Activated CD4-positive, alpha-beta T cell treated with anti-CD3 and anti-CD28 coated beads, Interleukin-2, amount 50 U/mL, for 1 hour (primary cell): ENCODE measurements at places on chromosomes 7 and 10.
A peak's percentile ranks its signal among the peaks of the same experiment; 100 is the strongest.

DNA sequence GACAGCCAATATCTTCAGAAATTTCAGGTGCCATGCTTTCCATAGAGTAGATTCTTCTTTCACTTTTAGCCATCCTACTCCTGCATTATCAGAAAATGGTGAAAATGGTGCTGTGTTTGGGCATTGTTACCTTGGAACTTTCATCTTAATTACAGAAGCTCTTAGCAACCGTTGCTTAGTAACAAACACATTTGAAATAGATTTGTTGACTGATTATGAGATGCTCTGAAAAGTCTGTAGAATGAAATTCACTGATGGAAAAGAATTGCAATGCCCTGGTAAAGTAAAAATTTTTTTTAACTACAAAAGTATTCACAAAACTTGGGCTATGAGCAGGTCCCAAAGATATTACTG lies 249.3 kb upstream of the NEBL start:
- DNase-seq = no peak

GRCh38 chr10:34768972-34769330 lies 46.1 kb downstream of the PARD3 start:
- no peak for DNase-seq

DNA sequence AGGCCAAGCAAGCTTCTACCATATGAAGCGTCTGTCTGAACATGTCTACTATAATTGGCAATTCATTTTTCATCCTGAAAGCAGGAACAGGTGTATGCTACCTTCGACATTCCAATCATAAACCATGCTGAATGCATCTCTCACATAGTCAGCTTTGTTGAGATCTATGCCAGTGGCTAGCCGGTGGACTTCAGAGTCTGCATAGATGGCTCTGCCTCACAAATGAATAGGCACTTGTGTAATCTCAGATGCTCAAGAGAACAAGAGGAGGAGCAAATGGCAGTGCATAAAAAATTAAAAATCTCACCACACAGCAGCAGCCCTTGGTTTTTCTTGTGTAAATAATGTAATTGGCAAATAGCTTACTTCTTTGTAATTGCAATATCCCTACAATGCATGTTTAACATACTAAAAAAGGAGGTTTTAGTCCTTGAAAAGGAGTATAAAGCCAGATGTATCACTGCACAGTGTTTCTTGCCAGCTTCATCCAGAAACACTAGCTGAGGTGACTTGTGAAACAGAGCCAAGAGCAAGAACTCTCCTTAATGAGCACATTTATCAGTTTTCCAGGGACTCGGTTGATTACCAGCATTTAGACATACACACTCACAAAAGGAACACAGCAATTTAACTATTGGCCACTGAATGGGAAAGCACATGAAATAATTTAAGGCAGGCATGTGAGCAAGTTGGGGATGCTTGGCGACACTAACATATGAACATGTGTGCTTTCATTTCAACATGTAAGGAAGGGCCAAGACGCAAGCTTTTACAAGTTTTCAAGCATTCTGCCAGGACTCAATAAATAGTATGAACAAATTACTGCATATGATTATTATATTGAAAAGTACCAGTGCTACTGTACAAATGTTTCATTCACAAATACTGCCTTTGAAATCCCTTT lies 249.9 kb upstream of the PLXNA4 start:
- no peak for DNase-seq

GRCh38 chr10:75043256-75044131 lies 68.0 kb upstream of the SAMD8 start:
- DNase-seq = peak; percentile 12

DNA sequence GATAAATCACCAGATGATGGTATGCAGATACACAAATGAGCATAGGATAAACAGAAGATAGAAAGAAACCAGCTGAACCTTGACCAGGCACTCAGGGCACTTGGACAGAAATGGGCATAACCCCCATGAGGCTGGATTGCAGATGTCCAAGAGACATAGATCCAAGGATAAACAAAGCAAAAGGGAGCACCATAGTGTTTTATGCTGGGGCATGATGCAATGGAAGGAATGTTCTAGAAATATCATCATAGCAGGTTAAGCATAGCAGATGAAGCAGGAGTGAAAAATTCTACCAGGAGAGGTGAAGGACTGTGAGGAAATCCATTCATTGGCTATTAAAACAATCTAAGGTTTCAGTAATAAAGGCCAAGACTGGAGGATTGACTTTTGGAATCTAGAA lies 70.5 kb upstream of the TES start:
- DNase-seq = no peak

DNA sequence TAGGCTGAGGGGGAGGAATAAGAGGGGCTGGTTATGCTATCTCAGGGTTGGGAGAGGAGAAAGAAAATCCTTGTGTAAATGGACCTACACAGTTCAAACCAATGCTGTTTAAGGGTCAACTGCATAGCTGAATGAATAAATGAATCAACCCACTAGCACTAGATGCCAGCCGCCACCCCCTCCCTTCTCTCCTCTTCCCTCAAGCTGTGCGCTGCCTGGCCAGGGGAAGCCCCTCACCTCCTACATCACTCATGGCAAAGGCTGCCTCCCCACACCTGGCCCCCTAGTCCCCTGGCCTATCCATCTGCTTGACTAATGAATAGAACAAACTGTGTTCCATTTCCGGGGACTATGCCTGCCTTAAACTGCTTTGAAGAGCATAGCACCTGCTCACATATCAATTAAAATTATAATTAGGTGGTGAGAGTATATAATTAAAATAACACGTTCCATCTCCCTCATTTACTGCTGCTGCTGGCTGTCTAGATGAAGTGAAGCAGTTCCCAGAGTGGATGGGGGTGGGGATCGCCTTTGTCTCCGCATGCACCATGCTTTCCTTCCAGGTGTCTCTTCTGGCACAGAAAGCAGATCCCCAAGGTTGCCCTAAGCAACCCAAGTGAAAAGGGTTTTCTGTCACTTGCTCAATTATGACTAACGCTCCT lies 32.6 kb downstream of the GRID1 start:
- DNase-seq = no peak

- no peak for DNase-seq
Measured at GRCh38 chr7:47568547-47568946, 13.4 kb downstream of the TNS3 start.

DNA sequence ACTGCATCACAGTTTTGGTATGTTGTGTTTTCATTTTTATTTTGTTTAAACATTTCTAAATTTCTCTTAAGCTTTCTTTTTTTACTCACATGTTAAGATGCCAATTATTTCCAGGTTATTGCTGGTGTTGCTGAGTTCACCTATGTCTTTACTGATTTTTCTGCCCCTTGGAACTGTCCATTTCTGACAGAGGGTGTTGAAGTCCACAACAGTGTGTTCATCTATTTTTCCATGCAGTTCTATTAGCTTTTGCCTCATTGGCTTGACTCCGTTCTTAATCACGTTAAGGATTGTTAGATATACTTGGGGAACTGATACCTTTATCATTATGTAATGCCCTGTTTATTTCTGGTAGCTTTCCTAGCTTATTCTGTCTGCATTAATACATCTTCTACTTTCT lies 158.0 kb upstream of the TCERG1L start:
- no peak for DNase-seq

DNA sequence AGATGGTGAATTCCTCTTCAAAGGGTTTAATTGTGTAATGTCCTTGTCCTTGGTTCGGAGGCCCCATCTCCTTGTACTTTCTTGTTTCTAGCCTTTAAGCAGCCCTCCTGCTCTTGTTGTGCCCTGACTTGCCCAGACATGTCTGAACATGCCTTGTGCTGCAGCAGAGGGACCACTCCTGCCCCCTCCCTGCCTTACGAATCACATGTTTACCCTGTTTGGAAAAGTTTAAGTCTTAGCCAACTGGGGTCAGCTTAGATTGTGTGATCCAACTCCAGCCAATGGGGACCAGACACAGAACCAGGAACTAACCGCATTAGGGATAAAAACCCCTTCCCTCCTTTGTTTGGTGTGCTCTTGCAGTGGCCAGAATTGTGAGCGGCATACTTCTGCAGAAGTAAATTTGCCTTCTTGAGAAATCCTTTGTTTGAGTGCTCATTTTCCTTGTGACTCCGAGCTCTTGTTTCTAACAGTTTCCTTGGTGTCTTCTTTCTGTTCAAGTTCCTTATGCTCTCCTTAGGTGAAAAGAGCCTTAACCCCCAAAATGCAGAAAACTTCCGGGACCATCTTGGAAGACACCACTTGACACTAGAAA lies 29.4 kb downstream of the CLRN3 start:
- no peak for DNase-seq

DNA sequence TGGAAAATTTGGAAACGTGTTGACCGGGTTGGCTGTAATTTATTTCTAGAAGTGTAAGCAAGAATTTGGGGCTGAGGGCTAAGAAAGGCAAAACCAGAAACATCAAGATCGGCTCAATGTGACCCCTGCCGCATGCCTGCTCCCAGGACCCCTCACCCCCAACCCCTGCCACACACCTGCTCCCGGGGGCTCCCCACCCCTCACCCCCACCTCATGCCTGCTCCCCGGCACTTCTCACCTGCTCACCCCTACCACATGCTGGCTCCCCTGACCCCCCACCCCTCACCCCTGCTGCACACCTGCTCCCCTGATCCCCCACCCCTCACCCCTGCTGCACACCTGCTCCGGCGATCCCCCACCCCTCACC lies 19.0 kb upstream of the CFAP46 start:
- no peak for DNase-seq

DNA sequence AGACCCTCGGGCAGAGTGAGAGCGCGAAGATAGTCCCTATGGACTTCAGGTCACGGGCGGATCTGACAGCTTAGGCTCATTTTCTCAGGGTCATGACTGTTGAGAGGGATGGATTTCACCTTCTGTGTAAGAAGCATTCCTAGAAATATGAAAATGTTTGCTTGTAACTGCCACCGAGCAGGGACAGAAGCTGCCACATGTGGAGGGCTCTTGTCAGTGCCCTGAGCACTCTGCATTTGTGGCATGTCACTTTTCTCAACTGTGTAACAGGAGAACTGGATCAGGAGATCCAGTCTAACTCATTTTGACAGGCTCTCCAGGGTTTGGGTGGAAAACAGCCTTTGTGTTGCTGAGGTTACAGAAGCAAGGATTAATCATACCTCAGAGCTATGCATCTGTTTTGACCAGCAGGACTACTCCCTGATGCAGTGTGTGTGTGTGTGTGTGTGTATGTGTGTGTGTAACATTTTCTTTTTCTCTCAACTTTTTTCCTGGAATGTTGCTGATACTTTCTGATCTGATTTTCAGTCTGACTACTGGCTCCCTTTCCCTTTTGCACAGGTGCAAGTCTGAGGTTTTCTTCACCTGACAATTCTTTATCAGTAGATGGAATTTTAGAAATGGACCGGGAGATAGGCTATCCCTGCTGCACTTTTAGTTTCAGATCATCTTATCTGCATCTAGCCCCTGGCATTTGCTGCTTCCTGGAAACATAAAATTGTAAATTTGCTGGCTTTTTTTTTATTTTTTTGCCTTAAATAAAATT lies 183.3 kb downstream of the STK31 start:
- no peak for DNase-seq

GRCh38 chr7:73971322-73971703 lies 56.7 kb upstream of the ELN start:
- DNase-seq = no peak
